ENCODE measurements at places on chromosomes 16 and 17.

GRCh38 chr16:81457326-81458133, 12.9 kb downstream of the CMIP start:
- no peak for DNase-seq

DNA sequence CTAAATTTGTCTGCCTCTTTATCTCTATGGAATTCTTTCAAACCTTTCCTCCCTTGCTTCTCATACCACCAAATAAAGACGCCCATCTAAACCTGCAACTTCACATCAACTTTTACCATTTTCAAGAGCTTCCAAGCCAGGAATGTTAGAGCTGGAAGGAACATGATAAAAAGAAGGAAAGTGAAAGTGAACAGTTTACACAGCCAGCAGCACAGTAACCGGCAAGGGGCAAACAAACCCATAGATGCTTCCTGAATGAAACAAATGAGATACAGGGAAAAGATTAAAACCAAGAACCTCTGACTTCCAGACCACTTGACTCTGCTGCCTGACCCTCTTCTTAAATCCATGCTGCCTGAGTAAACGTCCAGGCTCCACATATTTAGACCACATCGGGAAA, 231.1 kb upstream of the CA10 start:
- no peak for DNase-seq

GRCh38 chr16:19938536-19938935, 53.9 kb upstream of the GPRC5B start:
- no peak for DNase-seq

GRCh38 chr17:17946093-17946492, 26.1 kb downstream of the TOM1L2 start:
- no peak for DNase-seq
